Stimulated activated CD8-positive, alpha-beta memory T cell treated with anti-CD3 and anti-CD28 coated beads, Interleukin-4, amount 100 ng/mL, for 1 hour (primary cell): ENCODE measurements at places on chromosomes 12 and 14.

- DNase-seq, result no peak
Measured at GRCh38 chr12:79566452-79567174, 124.2 kb downstream of the PAWR start.

DNA sequence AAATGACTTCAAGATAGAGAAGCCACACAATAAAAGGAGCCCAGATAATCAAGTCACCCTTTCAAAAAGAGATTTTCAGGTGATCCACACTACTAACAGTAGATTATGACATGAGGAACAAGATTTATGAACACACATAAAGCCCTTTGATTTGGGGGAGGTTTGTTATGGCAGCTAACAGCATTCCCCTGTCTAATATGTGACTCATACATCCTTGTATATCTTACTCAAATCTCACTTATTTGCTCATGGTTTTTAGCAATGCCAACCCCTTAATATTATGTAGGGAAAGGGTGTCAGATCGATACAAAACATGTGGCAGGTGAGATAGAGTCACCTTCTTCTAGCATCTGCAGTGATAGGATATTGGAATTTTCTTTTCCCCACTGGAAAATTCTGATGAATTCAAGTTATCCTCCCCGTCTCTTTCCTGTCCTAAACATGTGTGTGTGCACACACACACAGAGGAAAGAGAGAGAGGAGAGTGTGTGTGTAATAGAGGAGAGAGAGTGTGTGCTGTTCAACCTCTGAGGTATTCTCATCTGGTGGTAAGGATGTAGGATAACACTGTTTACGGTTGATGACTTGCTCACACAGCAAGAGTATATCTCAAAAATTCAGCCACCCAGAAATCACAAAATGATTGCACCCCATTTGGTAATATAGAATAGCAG is 319.9 kb downstream of the KCNC2 start:
- no peak for DNase-seq

DNA sequence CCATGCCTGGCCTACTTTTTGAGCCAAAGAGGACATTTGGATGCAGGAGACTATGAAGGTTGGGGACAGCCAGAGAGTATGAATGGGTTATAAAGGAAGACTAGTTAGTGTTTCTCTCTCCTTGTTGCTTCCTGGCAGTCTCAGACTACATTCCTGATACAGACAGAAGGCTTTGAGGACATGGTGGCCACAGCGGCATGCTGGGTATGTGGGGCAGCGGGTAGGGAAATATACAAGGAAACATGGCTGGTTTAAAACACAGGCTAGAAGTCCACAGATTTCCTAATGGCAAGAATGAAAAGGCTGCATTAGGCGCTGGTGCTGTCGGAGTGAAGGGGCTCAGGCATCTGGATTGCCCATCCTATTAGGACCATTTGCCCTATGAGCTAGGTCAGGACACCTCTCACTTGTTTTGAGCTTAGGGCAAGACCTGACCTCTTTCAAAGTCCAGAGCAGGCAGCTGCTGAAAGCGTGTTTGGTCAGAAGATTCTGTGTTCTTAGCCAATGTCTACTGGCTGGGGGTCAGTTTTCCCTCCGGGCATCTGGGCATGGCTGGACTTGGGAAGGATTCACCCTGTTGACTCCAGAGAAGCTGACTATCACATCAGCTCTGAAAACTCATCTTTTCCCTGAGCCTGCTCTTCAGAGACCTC is 20.1 kb upstream of the FBXO21 start:
- DNase-seq, result no peak

GRCh38 chr12:8123124-8123912 is at the start of gene CLEC4A:
Gene CLEC4A (plus strand): TSS chr12:8123617. CDS start chr12:8123879, 262 bp downstream.
- no peak for DNase-seq

GRCh38 chr12:45284096-45284901 is 68.4 kb downstream of the ANO6 start:
- no peak for DNase-seq
